ENCODE measurements at places on chromosomes 7 and 10.

GRCh38 chr7:101134399-101134980 is 7.6 kb downstream of the SERPINE1 start:
- DNase-seq, result no peak

- no peak for DNase-seq
Measured at GRCh38 chr10:5544216-5544805, 19.6 kb downstream of the CALML3 start.

DNA sequence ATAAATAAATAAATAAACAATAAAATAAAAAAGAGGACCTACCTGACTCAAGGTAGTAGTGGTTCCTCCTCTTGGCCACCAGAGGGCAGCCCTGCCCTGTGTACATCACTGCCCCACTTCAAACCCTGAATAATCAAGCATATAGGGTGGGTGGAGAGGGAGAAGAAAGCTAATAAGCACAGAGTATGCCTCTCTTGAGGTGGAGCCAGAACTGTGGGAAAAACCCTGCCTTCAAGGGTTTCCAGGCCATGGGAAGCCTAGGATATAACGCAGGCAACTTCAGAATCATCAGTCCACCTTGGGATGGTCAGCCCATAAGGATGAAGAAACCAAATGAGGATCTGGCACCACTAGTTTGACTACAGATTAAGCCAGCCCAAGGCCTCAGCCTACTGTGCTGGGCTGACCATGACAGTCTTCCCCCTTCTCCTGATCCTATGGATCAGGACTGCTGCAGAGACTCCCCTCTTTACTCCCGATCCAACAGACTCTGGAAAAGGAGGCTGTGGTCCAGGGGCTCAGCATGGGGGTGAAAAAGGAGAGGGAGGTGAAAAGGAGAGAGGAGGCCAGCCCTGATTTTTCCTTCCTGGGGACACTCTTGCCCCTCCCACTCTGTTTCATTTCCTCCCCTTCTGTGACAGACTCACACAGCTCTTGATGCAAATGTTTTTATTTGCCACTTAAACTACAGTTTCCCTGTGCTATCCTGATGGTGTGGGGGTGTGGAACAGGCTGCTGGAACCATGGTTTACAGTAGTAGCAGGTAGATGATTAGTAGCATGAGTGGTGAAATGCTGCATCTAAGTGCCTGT is 10.1 kb downstream of the AVPI1 start:
- DNase-seq, result peak; percentile 61

GRCh38 chr7:120400806-120401455 is 128.0 kb downstream of the KCND2 start:
- no peak for DNase-seq

DNA sequence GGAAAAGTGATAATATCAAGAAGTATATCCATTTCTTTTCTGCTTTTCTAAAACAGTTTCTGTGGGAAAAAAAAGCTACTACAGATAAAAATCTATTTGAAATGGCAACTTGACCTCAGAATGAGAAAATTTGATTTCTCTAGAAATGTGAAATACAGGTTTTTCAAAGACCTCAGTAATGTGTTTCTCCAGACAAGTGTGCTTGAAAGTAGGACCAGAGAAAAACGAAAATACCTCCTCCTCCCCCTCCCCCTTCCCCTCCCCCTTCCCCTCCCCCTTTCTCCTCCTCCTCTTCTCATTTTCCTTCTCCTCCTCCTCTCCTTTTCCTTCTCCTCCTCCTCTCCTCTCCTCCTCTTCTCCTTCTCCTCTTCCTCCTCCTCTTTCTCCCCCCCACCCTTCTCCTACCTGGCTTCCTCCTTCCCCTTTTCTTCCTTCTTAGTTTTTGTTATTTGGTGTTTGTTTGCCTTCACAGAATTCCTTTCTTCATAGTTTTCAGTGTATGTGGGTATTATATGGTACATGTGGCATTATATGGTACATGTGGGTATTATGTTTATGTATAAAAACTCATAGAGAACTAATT is 179.4 kb downstream of the CDK14 start:
- DNase-seq, result no peak

- DNase-seq, result no peak
Measured at GRCh38 chr7:82289152-82289535, 154.4 kb downstream of the CACNA2D1 start.

DNA sequence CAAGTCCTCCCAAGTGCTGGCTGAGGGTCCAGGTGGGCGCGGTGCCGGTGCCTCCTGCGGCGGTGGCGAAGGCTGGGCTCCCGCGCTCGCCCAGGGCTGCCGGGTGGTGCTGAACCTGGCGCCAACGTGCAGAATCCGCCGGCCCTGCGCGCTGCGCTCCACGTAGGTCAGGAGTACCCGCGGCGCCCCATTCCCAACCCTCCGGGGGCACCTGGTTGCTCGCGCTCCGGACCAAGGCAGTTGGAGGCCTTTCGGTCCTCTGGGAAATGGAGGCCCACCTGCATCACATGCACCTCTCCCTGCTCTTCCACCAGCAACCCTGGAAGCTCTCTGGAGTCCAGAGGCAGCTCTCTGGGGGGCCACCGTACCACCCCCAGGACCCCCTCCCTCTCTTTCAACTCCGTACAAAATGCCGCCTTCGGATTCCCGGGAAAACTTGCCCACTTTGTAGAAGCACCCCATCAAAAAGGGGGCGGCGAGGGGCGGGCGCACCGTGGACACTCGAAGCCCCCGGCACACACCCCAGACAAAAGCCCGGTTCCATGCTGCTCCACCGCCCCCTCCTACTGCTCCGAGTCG is 745 bp downstream of the SLC16A9 start:
- no peak for DNase-seq

GRCh38 chr7:3978839-3979238 is 677.8 kb downstream of the SDK1 start:
- no peak for DNase-seq

- no peak for DNase-seq
Measured at GRCh38 chr10:79192677-79193003, 123.9 kb downstream of the ZMIZ1 start.

DNA sequence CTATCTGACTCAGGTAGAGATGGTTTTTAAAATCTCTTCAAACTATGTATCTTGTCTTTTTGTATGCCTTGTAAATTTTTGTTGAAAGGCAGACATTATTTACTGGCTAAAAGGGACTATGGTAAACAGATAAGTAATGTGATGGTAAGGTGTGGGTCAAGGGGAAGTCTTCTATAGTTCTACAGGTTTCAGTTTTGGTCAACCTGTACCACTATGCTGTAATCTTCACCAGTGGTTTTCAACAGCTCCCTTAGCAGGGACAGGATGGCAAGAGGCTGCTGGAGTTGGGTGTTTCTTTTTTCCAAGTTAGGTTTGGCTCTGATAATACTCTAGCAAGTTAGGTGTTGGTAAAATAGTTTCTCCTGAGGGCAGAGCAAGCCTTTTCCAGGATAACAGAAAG is 32.7 kb upstream of the FZD8 start:
- no peak for DNase-seq

DNA sequence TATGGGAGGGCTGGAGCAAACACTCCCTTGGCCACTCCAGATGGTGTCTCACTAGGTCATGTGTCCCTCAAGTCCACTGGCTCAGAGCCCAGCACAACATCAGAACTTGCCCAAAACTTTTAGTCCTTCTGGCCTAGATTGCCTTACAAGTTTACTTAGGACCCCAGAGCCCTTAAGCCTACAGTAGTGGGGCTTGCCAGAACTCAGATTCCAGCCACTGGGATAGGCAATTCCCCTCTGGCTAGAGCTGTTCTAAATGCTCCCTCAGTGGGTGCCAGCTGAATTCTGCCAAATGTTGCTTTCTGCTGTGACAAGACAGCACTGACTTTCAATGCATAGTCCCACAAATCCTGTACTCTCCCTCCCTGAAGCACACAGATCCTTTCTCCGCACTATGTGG is 331.1 kb downstream of the HTR7 start:
- no peak for DNase-seq

DNA sequence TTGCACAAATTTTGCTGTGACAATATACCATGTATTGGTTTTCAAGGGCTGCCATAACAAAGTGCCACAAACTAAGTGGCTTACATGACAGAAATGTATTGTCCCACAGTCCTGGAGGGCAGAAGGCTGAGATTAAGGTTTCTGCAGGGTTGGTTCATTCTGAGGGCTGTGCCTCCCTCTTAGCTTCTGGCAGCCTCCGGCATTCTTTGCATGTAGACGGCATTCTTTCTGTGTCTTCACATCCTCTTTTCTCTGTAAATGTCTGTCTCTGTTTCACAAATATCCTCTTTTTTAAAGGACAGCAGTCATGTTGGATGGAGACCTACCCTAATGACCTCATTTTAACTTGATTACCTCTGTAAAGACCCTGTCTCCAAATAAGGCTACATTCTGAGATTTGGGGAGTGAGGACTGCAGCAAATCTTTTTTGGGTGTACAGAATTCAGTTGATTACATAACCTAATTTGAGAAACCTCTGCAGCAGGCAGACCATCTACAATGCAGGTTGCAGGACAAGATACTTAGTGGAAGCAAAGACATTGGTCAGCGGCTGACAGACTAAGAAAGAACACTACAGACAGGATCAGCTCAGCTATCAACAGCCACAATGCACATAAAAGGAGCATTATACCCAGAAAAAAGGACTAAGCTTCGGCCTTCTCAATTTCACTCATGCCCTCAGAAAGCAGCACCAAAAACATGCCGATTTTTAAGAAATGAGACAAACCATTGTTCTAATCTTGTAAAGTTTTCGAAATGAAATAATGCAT is 84.6 kb upstream of the FAM3C start:
- DNase-seq, result no peak

- no peak for DNase-seq
Measured at GRCh38 chr7:153698046-153698445, 354.2 kb upstream of the DPP6 start.

DNA sequence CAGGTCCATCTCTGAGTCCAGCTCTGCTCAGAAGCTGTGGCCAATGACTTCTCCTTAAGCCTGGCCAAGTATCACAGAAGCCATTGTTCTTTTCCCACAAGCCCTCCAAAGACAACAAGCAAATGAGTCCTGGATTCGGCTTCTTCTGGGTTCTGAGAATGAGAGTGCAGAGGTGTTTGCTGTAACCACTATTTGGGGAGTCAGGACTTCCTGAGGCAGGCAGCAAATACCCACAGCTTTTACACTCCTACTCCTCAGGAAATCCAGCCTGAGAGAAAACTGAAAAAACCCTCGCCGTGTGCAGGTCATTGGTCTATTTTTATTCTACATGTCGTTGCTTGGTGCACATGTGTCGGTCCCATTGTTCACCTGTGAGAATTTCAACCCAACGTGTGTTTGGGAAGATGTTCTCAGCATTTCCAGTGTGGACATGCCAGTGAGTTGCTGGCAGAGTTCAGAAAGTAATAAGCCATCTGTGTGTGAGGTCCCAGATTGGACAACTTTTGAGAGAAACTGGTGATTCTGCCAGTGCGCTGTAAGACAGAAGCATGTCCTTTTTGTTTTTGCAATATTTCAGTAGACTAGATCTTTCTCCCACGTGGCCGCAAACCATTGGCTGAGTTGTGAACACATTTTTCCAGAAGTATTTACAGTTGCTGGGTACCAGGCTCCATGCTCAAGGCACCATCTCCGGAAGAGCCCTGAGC is 121.6 kb upstream of the LYZL2 start:
- no peak for DNase-seq

DNA sequence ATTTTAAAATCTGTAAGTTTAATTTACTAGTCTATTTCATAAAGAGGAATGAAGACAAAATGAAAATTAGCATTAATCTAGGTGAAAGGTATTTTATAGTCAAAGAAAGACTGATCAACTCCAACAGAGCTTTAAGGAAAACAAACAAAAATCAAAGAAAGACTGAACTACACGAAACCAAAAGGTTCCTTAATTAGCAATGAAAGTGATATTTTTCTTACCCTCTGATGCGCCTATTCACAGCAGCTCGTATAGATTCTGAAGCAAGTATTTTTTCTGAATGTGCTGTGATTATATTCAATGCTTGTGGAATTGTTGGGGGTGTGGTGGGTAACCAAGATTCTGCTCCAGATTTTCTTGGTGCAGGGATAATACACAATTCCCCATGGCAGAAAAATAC is 11.8 kb downstream of the ECD start:
- DNase-seq, result no peak

DNA sequence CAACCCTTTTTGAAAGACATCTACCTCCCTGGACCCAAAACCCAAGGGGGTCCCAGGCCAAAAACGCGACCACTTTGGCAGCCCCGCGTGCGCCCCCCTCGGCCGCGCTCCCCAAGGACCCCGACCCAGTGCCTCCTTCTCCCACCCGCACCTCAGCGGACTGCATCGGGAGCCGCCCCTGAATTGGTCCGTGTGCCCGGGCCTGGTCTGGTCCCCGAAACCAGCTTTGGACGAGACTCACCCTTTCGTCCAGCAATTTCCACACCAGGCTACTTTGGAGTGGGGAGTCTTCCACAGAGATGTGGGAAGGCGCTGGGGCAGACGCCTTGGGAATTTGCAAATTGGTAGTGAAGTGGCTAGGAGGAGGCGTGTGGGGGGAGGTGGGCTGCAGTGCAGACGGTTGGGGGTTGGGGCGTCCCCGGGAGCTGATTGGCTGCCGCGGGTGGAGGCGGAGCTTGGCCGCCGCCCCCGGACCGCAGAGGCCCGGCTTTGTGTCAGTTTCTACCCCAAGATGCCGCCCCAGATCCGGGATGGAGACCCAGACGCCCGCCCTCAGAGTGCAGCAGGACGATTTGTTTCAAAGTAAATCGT is 16.9 kb downstream of the TCAF1 start:
- DNase-seq, result no peak

DNA sequence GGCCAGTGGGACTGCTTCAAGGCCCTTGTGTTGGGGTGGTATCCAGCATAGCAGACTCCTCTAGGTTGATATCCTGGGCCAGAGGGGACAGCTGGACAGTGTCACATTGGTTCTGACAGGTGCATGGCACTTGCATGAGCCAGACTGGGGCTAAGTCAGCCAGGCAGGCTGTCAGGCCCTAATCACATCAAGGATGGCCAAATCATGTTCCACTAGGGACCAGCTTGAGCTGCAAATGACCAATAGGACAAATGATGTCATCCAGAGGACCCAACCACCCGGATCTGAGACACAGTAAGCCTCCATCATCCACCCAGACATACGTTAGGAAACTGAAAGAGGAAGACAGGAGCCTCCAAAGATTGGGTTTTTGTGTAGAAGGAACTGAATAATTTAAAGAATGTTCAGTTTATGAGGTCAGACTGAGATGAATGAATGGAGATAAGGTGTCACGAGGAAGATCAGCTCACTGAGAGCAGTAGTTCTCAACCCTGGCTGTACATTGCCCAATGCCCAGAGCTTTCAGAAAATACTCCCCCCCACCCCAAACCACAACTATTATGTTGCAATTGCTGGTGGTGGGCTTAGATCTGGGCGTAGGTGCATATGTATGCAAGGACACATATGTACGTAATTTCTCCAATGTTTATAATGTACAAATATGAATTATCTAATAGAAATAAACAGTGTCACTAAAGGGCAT is 75.2 kb upstream of the INHBA start:
- peak; percentile 9 for DNase-seq

GRCh38 chr10:128884033-128884425 is 583.0 kb upstream of the MGMT start:
- DNase-seq, result no peak

GRCh38 chr7:76316984-76317781 is 14.7 kb downstream of the HSPB1 start:
- no peak for DNase-seq

- no peak for DNase-seq
Measured at GRCh38 chr10:76399226-76399625, 967.8 kb downstream of the LRMDA start.

Data from CD4-positive, alpha-beta T cell treated with Interleukin-21 for 1 hour (primary cell).